Stimulated activated CD8-positive, alpha-beta memory T cell treated with anti-CD3 and anti-CD28 coated beads, Interleukin-15, amount 100 ng/mL, for 48 hours (primary cell): ENCODE measurements at places on chromosomes 6 and 20.

DNA sequence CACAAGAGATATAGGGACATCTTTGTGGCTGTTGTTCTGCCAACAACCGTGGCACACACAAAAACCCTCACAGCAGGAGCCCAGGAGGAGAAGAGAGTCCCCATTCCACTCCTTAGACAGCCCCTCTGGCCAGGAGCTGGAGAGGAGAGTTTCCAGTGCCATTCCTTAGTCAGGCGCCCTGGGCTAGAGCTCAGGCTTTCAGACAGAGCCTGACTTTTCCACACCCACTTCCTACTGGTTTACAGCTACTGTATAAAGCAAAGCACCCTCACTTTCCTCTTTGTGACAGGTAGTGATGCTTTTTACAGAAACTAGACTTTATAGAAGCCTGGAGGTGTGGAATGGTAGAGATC is 145.9 kb downstream of the SYCP2 start:
- DNase-seq = no peak

DNA sequence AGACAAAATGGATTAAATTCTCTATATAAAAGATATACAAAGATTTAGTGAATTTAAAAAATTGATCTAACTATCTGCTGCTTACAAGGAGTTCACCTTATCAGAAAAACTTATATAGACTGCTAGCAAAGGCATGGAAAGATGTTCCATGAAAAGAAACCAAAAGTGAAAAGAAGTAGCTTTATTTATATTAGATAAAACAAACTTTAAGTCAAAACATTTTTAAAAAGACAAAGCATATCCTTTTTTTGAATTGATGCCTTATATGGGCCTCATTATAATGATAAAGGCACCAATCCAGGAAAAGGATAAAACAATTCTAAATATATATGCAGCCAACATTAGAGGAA is 334.2 kb downstream of the MEI4 start:
- DNase-seq = no peak

DNA sequence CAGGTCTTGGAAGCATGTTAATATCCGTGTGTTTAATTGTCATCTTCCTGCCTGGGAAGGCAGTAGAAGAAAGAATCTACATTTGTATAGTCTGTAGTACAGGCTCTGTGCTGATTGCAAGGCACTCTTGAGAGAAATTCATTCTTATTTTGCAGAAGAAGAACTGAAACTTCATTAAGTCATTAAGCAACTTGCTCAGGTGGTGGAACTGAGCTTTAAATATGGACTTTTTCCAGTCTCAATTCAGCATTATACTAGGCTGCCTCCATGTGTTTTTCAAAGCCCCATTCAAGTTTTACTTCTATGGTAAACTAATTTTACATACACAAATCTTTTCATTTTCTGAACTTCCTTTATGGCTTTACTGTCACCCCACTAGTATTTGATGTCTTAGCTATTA is 18.7 kb downstream of the ZNF451 start:
- DNase-seq = no peak

DNA sequence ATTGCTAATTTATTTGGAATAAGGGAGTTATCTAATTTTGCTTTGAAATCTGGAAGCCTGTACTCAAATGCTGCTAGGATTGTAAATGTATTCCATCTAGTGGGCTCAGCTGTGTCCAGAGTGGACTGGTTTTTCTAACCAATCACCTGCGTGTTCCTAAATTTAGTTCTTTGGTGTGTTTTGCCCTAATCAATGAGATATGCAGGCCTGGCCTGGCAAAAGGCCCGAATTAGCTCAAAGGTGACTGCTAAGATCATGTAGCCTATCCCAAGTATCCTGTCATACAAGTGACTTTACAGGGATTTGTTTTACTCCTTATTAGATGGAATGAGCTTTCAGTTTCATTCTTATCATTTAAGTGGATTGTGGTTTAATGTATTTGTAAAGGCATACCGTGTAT is 51.3 kb upstream of the ARMC2 start:
- no peak for DNase-seq

DNA sequence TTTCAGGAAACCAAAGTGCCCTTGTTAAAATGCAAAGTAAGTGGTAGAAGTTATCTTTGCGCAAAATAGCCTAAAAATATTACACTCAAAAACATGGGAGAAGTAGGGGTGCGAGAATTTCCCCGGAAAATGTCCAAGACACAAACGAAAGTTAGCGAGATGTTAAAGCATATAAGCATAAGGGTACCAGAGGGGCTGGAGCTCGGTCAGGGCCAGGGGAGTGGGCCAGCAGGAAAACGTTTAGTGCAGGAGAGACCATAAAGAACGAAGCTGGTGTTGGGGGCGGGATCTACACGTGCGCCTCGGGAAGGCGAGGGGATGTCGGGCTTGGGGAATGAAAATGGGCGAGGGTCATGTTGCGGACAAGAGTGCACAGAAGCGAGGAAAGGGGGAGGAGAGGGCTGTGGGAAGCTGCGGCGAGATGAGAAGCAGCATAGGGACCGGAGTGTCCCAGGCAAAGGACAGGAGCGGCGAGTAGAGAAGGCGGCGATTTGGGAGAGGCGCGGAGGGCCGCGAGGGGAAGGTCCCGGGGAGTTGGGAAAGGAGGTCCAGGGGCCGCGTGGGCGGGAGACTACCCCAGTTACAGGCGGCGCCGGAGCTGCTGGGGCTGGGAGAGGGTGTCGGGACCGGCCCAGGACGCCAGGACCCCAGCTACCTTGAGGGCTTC is 600 bp downstream of the XPO5 start:
- DNase-seq = no peak

GRCh38 chr6:158322724-158323560 is 10.7 kb downstream of the TULP4 start:
- no peak for DNase-seq

GRCh38 chr6:28802417-28803336 is 121.1 kb downstream of the TRIM27 start:
- no peak for DNase-seq

DNA sequence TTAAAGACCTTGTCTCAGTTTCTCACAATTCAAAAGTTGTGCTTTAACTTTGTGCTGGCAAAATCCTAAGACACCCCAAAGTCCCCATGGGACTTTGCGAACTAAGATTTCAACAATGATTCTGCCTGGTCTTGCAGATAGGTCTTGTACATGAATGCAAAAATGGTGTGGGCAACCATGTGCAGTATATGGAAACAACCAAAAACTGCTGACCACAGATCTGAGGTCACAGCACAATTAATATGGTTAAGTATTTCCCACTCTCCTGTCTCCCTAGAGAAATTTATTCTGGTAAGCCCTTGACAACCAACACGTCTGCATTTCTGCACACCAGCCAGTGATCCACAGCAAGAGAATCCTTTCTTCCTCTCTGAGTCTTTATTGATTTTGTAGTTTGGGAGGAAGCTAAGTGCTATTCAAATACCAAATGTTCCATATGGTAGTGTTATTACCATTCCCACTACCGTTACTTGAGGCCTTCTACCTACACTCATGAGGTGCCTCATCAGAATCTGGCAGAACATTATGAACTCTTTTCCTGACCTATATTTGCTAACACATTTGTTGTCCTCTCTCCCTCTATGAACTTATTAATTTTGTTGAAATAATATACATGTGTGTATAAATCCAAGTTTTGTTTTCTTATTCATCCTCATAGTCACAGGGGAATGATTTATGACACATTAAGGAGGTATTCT is 178.7 kb downstream of the ATXN1 start:
- no peak for DNase-seq

GRCh38 chr6:136252441-136252840 is 2.3 kb upstream of the MTFR2 start:
- DNase-seq = no peak

DNA sequence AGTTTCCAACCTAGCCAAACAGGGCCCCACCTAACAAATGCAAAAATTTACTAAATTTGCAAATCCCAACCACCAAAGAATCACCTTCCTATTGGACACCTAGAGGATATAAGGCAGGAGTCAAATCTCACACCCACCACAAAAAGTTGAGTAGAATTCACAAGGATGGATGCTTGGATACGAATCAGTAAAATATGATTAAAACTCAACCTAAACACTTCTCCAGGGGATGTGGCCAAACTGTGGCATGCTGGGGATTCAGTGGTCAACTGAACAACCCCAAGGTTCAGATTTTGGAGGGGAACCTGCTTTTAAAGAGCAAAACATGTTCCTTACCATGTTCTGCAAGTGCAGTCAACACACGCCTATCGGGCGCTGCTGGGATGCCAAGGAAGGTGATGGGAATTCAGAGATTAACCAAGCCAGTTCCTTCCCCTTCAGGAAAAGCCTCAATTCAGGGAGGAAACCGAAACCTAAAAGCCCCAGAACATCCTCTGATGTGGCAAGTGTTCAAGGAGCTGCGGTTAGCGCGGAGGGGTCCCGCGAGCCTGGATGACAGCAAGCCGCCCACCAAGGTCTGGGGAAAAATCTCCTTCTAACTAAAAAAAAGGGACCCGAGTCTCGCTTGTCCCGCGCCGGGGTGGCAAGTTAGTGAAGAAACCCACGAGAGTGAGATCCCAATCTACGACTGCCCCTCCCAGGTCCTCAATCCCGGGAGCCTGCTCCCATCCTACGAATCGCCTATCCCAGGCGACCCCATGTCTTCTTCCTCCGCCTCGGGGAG is 902 bp downstream of the SAMHD1 start:
- DNase-seq = peak; percentile 20

GRCh38 chr20:3927486-3928291 is 38.5 kb downstream of the PANK2 start:
- DNase-seq = no peak

DNA sequence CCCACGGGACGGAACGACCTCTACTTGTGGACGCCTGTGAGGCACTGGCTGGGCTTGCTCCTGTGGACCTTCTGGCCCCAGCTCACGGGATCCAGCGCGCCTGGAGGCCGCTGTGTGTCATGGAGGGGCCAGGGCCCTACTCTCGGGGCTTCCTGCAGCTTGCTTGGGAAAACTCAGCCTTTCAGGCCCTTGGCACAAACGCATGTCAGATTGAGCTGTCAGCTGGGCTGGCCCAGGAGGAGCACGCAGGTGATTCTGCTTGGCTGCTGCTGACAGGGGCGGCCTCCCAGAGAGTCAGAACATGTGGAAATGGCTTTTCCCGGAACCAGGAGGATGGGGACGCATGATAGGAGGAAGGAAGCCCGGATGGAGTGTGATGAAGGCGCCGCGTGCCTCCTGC is 39.7 kb downstream of the TMEM181 start:
- DNase-seq = no peak

GRCh38 chr20:40807821-40808170 is 118.8 kb upstream of the MAFB start:
- DNase-seq = no peak

GRCh38 chr6:158737710-158738615 is 81.2 kb downstream of the EZR start:
- DNase-seq = no peak

DNA sequence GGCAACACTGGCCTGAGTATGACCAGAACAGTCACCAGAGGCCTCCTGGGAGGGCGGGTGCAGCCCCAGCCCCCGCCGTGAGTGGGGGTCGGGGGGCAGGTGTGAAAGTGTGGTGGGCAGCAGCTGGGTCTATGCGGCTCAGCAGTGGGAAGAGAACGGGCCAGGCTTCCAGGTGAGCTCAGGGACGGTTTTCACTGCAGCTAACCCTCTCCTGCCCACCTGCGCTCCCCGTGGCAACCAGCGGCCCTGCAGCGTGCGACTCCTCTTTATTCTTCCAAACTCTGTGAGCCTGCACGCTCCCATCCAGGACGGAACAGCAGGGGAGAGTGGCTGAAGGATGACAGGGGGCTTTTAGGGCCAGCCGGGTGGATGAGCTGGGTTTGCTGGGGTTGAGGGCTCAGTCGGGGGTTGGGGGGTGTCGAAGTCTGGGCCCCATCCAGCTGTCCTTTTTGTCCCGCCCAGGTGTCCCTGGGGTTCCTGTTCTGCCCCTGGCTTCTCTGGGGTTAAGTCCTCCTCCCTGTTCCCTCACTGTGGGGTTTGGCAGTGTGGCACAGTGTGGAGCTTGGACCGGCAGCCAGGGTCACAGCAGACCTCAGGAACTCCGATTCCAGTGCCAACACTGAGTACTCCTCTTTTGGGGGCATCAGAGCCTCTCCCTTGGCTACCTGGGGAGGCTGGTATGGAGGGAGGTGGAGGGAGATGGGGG is 859 bp upstream of the BIRC7 start:
- DNase-seq = no peak

DNA sequence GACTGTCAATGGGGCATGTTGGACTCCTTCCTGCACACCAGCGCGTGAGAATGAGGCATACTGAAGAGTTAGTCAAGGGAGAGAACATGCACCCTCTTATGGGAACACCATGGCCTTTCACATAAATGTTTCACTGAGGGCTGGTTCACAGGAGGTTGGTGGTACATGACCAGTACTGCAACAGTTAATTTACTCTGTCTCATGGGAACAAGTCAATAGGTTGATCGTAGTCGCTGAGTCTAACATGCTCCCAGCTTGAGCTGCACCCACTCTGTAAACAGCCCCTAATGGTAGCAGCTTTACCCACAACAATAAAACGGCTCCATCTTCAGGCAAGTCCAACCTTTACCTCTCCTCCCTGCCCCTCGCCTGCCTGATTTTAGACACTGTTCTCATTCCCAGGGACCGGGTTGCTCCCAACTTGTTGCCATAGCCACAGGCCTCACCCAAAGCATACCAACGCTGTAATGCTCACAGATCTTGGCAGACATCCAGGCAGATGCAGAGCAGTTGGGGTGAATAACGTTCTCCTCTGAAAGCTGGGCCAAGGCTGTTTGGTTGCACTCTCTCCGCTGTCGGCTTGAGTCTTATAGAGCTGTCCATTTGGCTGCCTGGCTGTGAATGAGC is 111.3 kb downstream of the LY86 start:
- DNase-seq = no peak

- peak; percentile 47 for DNase-seq
Measured at GRCh38 chr6:142802124-142802523, 142.9 kb downstream of the HIVEP2 start.

GRCh38 chr20:21251278-21251677 is 51.9 kb upstream of the XRN2 start:
- DNase-seq = peak; percentile 41

DNA sequence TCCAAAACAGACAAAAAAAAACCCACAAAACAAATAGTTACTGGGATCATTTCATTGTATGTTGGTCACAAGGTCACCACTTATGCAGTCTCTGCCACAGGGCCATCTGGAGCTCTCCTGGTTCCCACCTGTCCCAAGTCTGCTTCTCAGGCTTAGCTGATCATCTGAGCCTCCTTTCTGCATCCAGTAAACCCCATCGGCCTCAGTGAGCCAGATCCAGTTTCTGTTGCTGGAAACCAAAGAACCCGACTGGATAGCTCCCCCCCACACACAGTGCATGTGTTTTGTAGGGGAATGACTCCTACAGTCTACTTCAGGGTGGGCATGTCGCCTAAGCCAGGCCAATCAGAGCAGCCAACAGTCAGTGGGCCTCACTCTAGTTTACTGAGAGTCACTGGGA is 233.3 kb downstream of the PREX1 start:
- DNase-seq = no peak

- DNase-seq = no peak
Measured at GRCh38 chr6:34189806-34190503, 44.1 kb upstream of the GRM4 start.

DNA sequence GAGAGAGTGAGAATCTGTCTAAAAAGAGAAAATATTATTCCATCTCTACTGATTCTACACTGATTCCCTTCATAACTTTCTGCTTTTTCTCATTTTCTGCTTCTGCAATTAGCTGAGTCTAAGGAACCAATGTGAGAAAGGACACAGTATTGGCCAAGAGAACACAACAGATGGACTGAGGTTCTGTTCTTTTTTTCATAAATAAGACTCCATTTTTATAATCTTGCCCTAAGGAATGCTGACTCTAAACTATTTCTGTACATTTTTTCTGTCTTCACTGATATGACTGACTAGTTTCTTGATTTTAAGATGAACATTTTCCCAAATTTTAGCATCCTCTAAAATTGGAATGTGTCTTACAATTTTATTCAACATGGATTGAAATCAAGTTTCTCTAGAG is 87.0 kb upstream of the IYD start:
- DNase-seq = no peak
